ENCODE measurements at places on chromosomes 1 and 21. TPM values are rescaled to one million over a fixed set of nuclear protein-coding genes. Genes with fewer than 3 reads are reported as not detected.

- no peak for DNase-seq
Measured at GRCh38 chr21:30917557-30917956, 36.2 kb upstream of the KRTAP11-1 start.

DNA sequence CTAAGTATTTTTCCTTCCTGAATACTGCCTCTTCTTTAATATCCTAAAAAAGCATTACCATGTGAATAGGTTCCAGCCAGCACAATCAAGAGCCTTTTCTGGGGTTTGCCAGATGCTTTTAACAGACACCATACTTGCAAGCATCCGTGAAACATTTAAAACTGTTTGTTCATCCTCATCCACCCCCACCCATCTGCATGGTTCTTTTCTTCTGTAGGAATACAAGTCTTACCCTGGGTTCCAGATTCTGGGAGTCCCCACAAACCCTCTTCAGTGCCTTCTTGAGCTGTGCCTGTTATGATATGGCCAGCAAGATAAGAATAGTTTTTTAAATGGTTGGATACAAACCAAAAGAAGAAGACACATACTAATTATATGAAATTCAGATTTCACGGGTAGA is 354.9 kb upstream of the PLXNA2 start:
- DNase-seq = no peak

DNA sequence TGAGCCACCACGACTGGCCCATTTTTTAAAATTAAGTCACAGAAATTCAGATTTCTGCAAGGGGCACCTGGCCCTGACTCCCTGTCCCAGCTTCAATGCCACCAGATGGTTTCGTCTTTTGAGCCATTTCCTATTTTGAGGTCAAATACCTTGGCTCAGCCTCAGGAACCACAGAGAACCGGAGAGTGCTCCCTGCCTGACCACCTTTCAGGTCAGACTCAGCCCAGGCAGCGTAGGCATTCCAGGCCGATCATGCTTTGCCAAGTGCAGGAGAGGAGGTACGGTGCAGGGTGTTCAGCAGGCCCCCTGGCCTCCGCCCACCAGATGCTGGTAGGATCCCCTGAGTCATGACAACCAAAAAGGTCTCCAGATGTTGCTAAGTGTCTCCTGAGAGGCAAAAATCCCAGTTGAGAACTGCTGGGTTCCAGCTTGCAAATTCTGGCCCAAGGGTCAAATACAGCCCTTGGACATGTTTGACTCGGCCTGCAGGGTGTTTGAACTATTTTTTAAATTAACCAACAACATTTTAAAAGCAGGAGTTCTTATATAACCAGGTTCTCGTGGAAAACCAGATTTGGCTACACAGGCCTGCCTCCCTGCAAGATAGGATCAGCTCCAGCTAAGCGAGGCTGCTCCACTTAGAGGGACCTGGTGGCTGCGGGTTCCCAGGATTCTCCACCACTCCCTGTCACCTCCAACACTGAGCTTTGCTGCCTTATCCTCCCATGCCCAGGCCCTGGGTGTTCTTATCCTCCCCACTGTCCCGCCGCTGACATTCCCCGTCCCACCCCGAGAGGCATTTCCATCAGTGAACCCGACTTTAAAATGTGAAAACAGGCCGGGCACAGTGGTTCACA is 61.9 kb upstream of the TARDBP start:
- no peak for DNase-seq

Gene PTPRU
- 15.3 TPM for total RNA-seq

GRCh38 chr1:43925846-43926245 is 7.8 kb upstream of the ARTN start:
- DNase-seq = no peak

DNA sequence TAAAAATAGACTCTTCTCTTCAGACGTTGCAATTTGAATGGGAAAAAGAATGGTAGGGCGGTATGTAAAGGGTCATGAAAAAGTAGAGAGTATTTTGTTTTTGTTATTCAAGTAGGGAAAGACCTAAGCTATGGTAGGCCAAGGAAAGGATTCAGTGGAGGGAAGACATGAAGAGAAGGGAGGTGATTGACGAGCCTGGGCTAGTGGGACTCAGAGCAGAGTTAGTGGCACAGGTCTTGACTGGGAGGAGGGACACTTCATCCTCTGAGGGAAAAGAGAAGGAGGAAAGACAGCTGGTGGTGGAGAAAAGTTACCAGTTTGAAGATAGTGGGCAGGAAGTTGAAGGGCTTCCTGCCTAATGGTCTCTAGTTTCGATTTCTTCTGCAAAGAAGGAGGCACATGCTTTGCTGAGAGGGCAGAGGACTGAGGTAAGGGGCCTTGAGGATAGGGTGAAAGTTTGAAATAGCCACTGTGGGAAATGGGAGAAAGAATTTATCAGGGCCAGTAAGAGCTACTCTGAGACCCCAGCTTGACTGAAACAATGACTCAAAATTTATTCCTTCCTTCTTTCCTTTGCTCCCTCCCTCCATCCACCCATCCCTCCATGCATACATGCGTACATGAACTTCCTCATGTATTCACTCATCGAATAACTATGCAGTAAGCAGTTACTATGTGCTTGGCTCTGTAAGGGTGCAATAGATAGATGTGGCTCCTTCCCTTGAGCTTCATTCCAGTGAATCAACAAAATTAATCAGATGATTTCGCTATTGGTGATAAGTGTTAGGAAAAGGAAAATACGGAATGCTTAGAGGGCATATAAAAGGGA is 4.2 kb downstream of the CD48 start:
- no peak for DNase-seq

- no peak for DNase-seq
Measured at GRCh38 chr1:15633756-15634420, 16.6 kb downstream of the DDI2 start.

DNA sequence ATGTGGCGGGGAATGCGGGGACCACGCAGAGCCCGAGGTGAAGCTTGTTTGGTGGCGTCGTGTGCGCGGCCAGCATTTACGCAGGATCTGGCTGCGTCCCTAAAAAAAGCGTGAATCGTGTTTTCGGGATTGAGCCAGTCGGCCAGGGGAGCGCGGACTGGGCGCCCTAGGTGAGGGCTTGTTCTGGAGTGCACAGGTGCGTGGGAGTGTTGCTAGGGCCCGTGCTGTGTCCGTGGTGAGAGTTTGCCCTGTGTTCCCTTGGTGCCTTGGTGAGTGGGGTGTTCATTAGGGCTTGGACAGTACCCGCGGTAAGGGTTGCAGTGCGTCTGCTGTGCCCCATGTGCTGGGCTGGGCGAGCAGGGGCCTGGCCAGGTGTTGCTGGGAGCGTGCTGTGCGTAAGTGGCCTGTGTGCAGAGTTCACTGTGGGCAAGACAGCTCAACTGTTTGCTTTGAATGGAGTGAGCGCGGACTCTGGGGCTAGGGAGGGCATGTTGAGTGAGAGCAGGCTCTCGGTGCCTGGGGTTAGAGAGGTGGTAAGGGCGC is 673 bp downstream of the CD46 start:
- no peak for DNase-seq

DNA sequence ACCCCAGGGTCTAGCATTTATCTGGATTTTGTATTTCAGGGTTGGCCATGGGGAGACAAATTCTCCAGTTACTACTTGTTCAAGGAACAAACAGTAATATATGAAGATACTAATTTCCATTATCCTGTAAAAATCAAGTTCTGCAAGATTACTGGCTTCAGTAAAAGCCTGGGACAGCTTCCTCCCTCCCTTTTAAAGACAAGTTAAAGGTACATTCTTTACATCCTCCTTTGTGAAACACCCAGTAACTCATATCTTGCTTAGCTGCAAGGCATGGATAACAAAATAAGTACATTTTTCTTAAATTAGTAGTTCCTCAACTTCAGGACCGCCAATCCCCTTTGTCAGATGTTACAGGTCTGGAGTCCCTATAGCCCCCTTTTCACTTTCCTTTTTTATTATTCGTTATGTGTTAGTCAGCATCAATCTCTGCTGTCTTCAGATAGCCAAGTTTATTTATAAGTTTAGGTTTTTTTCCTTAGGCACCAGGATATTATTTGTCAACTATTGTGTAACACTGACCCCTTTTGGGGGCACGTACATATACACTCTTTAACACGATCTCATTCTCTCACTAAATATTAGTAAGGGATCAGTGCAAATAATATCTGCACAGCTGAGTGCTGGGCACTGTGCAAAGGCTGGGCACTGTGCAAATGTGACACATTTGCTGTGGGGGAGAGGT is 9.8 kb downstream of the ERRFI1 start:
- DNase-seq = no peak

Data from left ventricle myocardium inferior (tissue), 1 donor.